ENCODE measurements at places on chromosomes 13 and 19. TPM values are rescaled to one million over a fixed set of nuclear protein-coding genes. Genes with fewer than 3 reads are reported as not detected.

- no peak overlapping the region for H3K27ac ChIP-seq
- peak; percentile 66 for DNase-seq
- H3K36me3 ChIP-seq = no peaks in the 10 kb centered on the region
- no peaks in the 10 kb centered on the region for H3K27me3 ChIP-seq
Observed at GRCh38 chr13:99987154-99988019, 5.8 kb downstream of the ZIC2 start.

- no peak overlapping the region for H3K4me3 ChIP-seq
- H3K27ac ChIP-seq = no peak overlapping the region
- H3K4me1 ChIP-seq = peaks cover 5% of the 10 kb centered on the region
Observed at GRCh38 chr19:6233827-6234511, 45.8 kb downstream of the MLLT1 start.

DNA sequence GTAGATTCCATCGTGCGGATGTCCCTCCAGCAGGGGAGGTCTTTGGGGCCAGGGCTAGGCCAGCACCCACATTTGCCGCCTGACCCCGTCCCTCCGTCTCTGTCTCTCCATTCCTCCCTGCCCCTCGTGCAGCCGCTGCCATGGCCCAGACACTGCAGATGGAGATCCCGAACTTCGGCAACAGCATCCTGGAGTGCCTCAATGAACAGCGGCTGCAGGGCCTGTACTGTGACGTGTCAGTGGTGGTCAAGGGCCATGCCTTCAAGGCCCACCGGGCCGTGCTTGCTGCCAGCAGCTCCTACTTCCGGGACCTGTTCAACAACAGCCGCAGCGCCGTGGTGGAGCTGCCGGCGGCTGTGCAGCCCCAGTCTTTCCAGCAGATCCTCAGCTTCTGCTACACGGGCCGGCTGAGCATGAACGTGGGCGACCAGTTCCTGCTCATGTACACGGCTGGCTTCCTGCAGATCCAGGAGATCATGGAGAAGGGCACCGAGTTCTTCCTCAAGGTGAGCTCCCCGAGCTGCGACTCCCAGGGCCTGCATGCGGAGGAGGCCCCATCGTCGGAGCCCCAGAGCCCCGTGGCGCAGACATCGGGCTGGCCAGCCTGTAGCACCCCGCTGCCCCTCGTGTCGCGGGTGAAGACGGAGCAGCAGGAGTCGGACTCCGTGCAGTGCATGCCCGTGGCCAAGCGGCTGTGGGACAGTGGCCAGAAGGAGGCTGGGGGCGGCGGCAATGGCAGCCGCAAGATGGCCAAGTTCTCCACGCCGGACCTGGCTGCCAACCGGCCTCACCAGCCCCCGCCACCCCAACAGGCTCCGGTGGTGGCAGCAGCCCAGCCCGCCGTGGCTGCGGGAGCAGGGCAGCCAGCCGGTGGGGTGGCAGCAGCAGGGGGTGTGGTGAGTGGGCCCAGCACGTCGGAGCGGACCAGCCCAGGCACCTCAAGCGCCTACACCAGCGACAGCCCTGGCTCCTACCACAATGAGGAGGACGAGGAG is 14.8 kb downstream of the STX10 start:
- no peak overlapping the region for H3K27ac ChIP-seq
- H3K36me3 ChIP-seq = no peaks in the 10 kb centered on the region
- no peaks in the 10 kb centered on the region for H3K4me1 ChIP-seq
- H3K4me3 ChIP-seq = no peak overlapping the region
- no peak for DNase-seq

DNA sequence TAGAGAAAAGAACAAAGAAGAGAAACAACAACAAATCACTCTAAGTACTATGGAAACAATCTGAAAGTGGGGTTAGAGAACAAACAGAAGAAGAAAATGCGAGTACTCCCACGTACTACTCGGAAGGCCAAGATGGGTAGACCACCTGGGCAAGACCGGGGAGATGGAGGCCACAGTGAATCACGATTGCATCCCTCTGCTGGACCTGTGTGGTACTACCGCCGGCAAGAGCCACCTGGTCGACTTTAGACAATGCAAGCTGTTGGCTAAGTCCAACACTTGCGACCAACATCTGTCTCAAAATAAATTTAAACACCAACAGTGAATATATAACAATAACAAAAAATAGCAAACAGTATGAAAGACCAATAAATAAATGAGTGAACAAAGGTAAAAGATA is 45.5 kb upstream of the ZNF91 start:
- H3K36me3 ChIP-seq = no peaks in the 10 kb centered on the region
- DNase-seq = no peak
- H3K4me1 ChIP-seq = no peaks in the 10 kb centered on the region
- H3K27me3 ChIP-seq = no peaks in the 10 kb centered on the region
- no peak overlapping the region for H3K4me3 ChIP-seq

Gene TMEM255B
- total RNA-seq = 67.3 TPM

DNA sequence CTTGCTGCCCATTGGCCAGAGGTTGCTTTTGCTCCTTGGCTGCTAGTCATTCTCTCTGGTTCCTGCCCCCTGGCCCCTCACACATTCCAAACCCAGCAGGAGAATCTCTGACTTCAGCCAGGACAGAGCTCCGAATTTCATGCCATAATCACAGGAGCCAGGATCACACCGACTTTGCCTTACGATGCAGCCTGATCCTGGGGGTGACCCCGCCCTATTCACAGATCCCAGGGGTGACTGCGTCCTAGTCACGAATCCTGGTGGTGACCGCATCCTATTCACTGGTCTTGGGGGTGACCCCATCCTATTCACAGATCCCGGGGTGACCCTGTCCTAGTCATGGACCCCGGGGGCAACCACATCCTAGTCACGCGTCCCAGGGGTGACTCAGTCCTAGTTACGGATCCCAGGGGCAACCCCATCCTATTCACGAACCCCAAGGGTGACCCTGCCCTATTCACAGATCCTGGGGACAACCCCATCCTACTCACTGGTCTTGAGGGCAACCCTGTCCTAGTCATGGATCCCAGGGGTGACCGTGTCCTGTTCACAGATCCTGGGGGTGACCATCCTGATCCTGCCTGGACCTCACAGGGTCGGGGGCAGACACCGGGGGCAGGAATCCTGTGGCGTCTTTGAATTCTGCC is 7.4 kb upstream of the TEX29 start:
- no peaks in the 10 kb centered on the region for H3K4me1 ChIP-seq
- no peak overlapping the region for H3K27ac ChIP-seq
- no peaks in the 10 kb centered on the region for H3K27me3 ChIP-seq
- H3K4me3 ChIP-seq = no peak overlapping the region
- peaks cover 1% of the 10 kb centered on the region for H3K36me3 ChIP-seq

DNA sequence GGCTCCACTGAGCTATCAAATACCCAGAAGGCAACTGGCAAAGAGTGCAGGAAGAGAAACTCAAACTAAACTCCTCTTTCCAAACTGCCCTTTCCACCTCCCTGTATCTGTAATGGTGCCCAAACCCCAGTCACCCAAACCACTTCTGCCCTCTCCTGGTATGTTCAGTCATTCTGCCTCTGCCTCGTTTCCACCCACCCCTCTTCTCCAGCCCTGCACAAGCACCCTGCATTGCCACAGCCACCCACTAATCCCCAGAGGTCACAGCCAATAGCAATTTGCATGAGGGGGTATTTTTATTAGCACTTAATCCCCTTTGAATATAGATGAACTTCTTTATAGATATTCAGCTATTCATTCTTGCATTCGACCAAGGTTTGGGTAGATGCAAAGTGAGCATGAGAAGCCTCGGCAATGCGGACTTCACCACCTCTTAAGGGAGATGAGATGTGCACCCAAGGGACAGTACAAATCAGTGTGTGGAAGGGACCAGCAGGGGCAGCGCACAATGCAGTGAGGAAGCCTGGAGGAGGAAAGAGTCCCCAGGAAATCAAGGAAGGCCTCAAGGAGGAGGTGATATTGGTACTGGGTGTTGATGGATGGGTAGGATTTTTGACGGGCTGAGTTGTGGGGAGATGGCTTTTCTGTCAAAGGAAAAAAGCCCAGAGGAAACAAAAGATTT is 12.4 kb downstream of the TMEM272 start:
- H3K27me3 ChIP-seq = no peaks in the 10 kb centered on the region
- H3K4me1 ChIP-seq = no peaks in the 10 kb centered on the region
- no peak overlapping the region for H3K4me3 ChIP-seq

- no peaks in the 10 kb centered on the region for H3K36me3 ChIP-seq
- no peak overlapping the region for H3K27ac ChIP-seq
- no peaks in the 10 kb centered on the region for H3K4me1 ChIP-seq
- no peak overlapping the region for H3K4me3 ChIP-seq
- DNase-seq = no peak
- no peaks in the 10 kb centered on the region for H3K27me3 ChIP-seq
Observed at GRCh38 chr19:1725100-1726064, 27.9 kb upstream of the ONECUT3 start.

Gene OR4F17
- not detected for total RNA-seq

- no peaks in the 10 kb centered on the region for H3K36me3 ChIP-seq
- no peaks in the 10 kb centered on the region for H3K4me1 ChIP-seq
Observed at GRCh38 chr19:1269478-1270212, 513 bp downstream of the CIRBP start.

Measured in aorta (tissue), 5 donors.